Activated CD4-positive, alpha-beta T cell treated with anti-CD3 and anti-CD28 coated beads for 4 hours (primary cell): ENCODE measurements at places on chromosomes 6 and 20.

DNA sequence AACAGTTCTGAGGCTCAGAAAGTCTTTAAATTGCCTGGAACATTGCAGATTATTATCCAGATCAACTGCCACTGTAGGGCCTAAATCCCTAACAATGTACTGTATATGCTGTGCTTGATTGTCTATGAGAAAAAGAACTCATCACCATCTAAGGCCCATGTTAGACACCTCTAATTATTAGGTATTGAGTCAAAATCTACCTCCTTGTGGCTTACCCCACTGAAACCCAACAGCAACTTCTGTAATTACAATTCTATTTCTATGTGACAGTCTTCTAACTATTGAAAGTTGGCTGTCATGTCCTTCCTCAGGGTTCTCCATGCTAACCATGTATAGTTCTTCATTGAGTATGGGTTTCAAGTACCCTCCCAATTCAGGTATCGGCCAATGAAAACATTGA lies 13.9 kb downstream of the MCM9 start:
- DNase-seq: no peak

DNA sequence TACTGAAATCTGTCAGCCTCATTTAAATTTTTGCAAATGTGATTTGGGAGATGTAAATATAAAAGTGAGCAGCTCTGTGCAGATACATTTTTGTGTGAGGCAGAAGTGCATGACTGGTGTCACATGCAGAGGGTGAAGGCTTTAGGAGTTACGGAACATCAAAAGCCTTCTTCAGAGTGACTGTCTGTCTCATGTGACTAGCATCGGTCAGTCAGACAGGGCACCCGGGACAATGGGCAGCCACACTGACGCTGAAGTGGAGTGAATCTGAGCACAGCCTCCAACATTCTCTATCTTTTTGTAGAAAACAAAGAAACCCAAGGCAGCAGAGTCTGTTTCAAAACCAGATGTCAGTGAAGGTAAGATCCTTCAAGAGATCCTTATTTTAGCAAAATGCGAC lies 7.9 kb upstream of the FAM209A start:
- no peak for DNase-seq

DNA sequence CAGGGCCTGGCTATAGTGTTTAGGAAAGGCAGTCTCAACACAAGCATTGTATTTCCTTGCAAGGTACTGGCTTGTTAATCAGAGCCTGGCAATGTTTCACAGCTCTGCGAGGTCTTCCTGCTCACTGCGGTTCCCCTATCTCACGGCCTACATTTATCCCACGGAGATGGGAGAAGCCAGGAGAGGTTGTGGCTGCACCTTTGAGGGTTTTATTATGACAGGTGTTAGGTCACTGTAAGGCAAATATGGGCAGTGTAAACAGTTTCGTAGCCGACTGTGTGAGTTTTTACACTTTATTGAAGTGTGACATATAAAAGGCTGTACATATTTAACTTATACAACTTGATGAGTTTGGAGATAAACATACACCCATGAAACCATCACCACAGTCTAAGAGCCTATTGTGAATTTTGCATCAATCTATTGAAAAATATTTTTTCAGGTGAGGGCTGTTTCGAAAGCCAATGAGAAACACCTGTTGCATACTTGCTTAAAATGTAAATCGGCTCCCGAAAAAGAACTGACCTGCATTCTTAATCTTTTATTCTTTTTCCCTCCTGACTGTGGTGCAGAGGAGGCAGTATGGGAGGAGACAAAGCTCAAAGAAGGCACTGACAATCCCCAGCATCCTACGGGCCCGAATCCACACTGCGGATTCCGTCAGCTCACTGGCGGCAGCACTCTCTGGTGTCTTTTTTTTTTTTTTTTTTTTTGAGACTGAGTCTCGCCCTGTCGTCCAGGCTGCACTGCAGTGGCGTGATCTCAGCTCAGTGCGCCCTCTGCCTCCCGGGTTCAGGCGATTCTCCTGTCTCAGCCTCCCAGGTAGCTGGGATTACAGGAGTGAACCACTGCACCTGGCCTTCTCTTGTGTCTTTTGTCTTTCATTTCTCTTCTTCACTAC lies 7.5 kb upstream of the RBM38 start:
- no peak for DNase-seq

- no peak for DNase-seq
Measured at GRCh38 chr6:143605906-143606521, 71.8 kb upstream of the PHACTR2 start.
